ENCODE measurements at places on chromosomes 5 and 9.

- DNase-seq: no peak
These were observed 66.9 kb downstream of the CTSL start for GRCh38 chr9:87792831-87793288.

DNA sequence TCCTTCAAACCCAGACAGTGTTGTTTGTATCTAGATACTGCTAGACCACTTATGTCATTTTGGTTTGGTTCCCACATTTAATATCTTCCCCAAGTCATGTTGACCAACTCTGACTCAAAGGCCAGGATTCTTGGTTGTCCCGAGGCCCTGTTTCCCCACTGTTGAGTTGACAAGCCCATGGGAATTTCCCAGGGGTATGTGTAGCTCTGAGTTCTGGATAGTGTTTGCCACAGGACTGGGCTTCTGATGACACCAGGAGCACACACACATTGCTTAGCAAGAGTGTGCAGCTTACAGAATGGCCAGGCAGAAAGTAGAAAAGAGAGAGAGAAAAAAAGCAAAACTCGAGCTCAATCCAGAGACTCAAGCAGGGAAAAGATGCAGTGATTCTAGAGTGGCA lies 214.4 kb downstream of the NXNL2 start:
- no peak for DNase-seq

DNA sequence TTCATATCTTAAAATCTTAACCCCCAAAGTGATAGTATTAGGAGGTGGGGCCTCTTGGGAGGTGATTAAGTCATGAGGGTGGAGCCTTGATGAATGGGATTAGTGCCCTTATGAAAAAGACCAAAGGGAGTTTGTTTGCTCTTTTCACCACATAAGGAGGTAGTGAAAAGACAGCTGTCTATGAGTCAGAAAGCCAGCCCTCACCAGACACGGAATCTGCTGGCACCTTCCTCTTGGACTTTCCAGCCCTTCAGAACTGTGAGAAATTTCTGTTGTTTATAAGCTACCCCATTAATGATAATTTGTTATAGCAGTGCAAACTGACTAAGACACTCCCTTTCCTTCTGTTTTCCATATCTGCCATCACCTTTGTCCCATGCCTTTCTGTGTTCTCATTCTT lies 20.8 kb downstream of the IFNB1 start:
- no peak for DNase-seq

DNA sequence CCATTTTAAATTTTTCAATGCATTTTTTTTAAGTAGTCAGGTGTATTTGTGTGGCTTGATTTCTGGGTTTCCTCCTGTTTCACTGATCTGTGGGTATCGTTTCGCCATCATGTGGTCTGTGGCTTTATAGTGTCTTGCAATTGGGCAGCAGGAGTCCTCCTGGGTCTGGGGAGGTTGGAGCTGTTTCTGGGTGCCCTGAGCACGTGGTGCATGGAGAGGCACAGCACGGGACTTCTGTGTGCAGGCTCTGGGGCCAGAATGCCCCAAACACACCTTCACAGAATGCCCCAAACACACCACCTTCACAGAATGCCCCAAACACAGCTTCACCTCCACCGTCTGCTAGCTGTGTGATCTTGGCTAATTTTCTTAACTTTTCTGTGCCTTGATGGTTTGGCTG lies 82.6 kb upstream of the COL5A1 start:
- no peak for DNase-seq
